Activated CD4-positive, alpha-beta T cell treated with anti-CD3 and anti-CD28 coated beads, Interleukin-2, amount 50 U/mL, for 4 hours (primary cell): ENCODE measurements at places on chromosomes 6 and 20.

- DNase-seq, result no peak
Observed at GRCh38 chr6:29919506-29920445, 22.6 kb upstream of the HLA-A start.

GRCh38 chr20:1764136-1765033 lies 106.8 kb upstream of the SIRPG start:
- DNase-seq, result peak; percentile 58

DNA sequence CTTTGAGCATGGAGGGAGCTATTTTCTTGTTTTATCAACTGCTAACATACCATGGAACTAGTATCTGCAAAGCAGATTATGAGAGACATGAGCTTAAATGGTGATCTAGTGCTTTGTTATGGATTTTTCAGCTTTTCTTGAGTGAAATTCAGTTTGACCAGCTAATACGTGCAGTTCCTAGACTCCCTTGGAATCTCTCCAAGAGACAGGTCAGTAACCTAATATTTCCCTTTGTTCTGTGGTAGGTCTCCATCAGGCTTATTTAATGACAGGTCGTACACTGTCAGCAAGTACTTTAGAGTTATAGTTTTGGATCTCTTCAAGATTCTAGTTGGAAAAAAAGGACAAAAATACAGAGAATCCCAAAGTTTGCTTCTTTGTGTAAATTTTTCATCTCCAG lies 43.9 kb downstream of the HDAC2 start:
- no peak for DNase-seq

GRCh38 chr6:167410462-167410861 lies 85.6 kb downstream of the TTLL2 start:
- DNase-seq, result no peak

DNA sequence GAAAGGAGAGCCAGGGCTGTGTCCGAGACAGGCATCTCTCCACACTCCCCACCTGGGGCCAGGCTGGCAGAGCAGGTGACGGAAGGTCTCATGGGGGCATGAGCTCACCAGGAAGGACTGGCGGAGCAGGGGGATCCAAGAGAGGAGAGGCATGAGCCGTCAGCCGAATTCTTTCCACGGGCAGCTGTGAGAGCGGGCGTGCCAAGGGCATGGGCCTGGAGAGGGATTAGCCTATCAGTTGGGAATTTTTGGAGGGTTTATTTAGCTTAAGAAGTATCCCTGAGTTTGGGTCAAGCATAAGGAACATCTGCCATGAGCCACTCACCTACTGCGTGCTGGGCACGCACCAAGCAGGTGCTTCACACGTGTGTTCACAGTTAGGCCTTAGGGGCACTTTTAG lies 60.2 kb upstream of the ZNFX1 start:
- no peak for DNase-seq

GRCh38 chr6:144123836-144124235 lies 26.5 kb upstream of the STX11 start:
- DNase-seq, result no peak

DNA sequence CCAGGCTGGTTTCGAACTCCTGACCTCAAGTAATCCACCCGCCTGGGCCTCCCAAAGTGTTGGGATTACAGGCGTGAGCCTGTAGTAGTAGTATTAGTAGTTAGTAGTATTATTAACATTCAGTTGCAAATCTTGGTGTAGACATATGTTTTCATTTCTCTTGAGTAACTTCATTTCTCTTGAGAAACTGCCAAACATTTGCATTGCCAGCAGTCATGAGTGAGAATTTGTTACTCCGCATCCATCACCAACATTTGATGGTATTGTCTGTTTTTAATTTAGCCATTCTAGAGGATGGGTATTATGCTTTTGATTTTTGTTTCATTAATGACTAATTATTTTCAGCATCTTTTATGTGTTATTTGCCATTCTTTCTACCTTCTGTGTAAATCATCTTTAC lies 1.5 kb upstream of the ERVFRD-1 start:
- no peak for DNase-seq

- DNase-seq, result no peak
Observed at GRCh38 chr6:158785036-158785435, 34.1 kb downstream of the EZR start.

DNA sequence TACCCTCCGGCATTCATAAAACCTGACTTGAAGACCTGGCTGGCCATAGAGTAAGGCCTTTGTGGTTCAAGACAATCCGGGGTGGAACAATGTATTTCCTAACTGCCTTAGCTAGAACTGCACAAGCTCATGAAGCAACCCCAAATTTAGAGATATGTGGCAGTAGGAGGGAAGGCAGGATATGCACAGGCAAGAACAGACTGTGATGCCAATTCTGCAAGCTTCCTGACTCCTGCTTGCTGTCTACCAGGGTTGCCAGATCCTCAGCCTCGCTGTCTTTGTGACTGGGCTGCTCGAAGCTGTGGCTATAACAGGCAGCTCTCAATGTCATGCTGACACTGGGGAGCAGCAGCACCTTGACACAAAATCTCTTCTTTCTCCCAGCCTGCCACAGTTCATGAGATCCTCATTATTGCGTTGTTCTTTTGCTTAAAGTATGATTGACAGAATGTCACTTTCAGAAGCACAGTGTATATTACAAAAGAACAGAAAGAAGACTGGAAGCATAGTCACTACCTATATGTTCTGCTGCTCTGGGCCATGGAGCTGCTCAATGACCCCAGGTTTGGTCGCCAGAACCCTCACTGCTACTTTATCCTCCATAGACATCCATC lies 18.3 kb upstream of the SHLD1 start:
- DNase-seq, result no peak

DNA sequence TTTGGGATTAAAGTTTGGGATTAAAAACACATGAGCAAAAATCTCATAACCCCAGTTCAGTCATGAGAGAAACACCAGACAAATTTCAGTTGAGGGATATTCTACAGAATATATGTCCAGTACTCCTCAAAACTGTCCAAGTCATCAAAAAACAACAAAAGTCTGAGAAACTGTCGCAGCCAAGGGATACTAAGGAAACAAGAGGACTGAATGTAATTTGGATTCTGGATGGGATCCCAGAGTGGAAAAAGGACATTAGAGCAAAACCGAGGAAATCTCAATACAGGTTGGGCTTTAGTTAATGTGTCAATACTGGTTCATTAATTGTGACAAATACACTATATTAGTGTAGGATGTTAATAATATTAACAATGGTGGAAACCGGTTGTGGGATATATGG lies 219.3 kb downstream of the BCKDHB start:
- DNase-seq, result no peak

- no peak for DNase-seq
Observed at GRCh38 chr6:16947375-16948015, 154.4 kb upstream of the STMND1 start.

GRCh38 chr6:109373762-109374161 lies 8.5 kb downstream of the CD164 start:
- no peak for DNase-seq

GRCh38 chr20:10271494-10272219 lies 53.0 kb downstream of the SNAP25 start:
- DNase-seq, result no peak

- DNase-seq, result no peak
Observed at GRCh38 chr6:41536795-41537758, 9.1 kb upstream of the FOXP4 start.

GRCh38 chr20:41165001-41165882 lies 27.9 kb downstream of the PLCG1 start:
- DNase-seq, result no peak

DNA sequence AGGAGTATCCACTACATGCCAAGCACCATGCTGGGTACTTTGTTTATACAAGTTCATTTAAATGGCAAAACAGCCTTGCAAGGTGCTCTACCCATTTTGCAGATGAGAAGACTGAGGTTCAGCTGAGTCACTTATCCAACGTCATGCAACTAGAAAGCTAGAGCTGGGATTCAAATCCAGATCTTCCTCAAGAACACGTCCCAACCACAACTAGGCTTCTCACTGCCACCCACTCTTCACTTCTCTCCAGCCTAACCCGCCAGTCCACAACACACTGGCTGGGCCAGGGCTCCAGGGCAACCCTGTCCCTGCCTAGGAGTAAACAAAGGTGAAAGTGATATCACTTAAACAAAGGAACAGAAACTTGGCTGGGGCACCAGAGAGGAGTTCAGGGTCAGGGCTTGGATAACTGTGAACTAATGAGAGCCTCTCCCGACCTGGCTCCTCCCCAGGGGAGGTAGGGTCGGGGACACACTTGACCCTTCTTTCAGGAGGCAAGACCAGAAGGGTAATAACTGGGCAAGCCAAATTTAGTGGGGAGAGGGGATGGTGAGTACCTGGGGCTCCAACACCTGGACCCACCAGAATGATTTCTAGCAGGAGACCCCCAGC lies 7.9 kb downstream of the SDC4 start:
- DNase-seq, result no peak

GRCh38 chr6:49915035-49915434 lies 48.7 kb upstream of the CRISP1 start:
- DNase-seq, result no peak

DNA sequence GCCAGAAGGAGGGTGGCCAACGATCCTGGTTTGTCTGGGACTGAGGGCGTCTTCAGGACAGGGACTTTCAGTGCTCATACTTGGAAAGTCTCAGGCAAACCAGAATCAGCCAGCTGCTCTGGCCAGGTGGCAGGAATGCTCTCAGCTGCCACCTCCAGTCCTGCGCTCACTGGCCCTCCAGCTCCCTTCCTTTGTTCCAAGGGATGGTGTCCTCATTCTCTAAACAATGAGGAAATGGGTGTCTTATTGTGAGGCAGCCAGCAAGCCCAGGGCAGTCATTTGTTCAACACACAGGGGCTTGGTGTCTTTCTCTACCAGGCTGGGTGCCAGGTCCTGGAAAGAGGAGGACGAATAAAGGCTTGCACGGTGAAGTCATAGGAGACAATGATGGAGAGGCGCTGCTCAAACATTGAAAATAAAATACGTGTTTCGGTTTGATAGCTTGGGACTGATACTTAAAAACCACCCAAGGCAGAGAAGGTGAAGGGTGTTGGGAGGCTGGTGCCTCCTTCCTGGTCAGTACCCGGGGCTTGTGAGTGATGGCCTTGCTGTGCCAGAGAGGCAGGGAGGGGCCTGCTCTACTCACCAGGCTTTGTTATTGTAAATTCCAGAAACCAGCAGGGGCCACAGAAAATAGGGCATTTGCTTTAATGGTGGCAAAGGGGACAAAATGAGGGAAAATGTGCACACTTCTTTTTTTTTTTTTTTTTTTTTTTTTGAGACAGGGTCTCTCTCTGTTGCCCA lies 11.3 kb upstream of the TMEM181 start:
- DNase-seq, result no peak

GRCh38 chr6:38307740-38308139 lies 332.0 kb downstream of the BTBD9 start:
- no peak for DNase-seq

- DNase-seq, result no peak
Observed at GRCh38 chr6:161085246-161085645, 93.7 kb downstream of the MAP3K4 start.

GRCh38 chr6:155311086-155311485 lies 3.2 kb downstream of the TFB1M start:
- DNase-seq, result no peak

GRCh38 chr20:50308513-50309279 lies 118.1 kb downstream of the CEBPB start:
- no peak for DNase-seq

DNA sequence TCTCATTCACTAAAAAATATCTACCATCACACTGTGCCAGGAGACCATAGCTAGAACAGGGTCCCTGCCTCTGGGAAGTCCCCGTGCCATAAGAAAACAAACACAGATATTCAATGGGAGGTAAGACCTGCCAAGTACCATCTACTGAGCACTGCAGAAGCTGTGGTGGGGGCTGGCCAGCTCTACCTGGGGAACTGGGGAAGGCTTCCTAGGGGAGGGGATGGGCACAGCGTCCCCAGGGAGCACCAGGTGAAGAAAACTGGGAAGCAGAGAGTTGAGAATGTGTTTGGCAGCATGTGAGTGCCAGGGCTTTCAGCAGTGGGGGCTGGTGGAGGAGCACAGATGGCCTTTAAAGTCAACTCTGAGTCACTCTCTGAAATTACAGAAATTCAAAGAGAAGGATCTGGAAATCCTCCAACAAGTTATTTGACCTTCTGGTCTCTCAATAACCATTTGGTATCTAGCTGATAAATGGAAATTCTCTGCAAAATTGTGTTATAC lies 85.2 kb downstream of the SHLD1 start:
- peak; percentile 11 for DNase-seq

GRCh38 chr6:24838081-24838480 lies 39.4 kb upstream of the ARMH2 start:
- DNase-seq, result no peak

GRCh38 chr6:75220357-75220756 lies 14.5 kb upstream of the COL12A1 start:
- DNase-seq, result no peak

- DNase-seq, result no peak
Observed at GRCh38 chr6:33443619-33444504, 10.5 kb upstream of the ZBTB9 start.
